GM23338 (cell line): ENCODE measurements at places on chromosomes 2 and 18. TPM values are rescaled to one million over a fixed set of nuclear protein-coding genes. Genes with fewer than 3 reads are reported as not detected.

ARHGEF4 gene
- total RNA-seq, result 11.8 and 16.6 TPM in 2 replicates

LRRTM4 gene
- 14.8 and 15.4 TPM in 2 replicates for total RNA-seq

CSRNP3 gene
- total RNA-seq, result 3.0 and 3.8 TPM in 2 replicates

FER1L5 gene
- total RNA-seq, result 0.27 and 0.76 TPM in 2 replicates

PNKD gene
- total RNA-seq, result 28.2 and 36.0 TPM in 2 replicates

GRCh38 chr2:44959855-44960254, 18.4 kb downstream of the SIX3 start:
- H3K4me1 ChIP-seq, result peaks cover 34% of the 10 kb centered on the region
- H3K27ac ChIP-seq, result no peak overlapping the region
- peaks cover 33% of the 10 kb centered on the region for H3K27me3 ChIP-seq
- H3K4me3 ChIP-seq, result no peak overlapping the region
- no peak for DNase-seq

GRCh38 chr2:238692562-238692961, 155.3 kb upstream of the TWIST2 start:
- no peak for DNase-seq
- H3K27me3 ChIP-seq, result no peaks in the 10 kb centered on the region
- no peak overlapping the region for H3K4me3 ChIP-seq
- no peaks in the 10 kb centered on the region for H3K4me1 ChIP-seq

- H3K4me1 ChIP-seq, result no peaks in the 10 kb centered on the region
- DNase-seq, result no peak
- no peak overlapping the region for H3K4me3 ChIP-seq
Observed at GRCh38 chr2:239457586-239458445, 57.0 kb upstream of the HDAC4 start.

GRCh38 chr2:71517851-71518250, 64.5 kb downstream of the DYSF start:
- no peak for DNase-seq
- H3K27me3 ChIP-seq, result no peaks in the 10 kb centered on the region
- no peaks in the 10 kb centered on the region for H3K36me3 ChIP-seq

- no peak for DNase-seq
- H3K27ac ChIP-seq, result no peak overlapping the region
- peaks cover 16% of the 10 kb centered on the region for H3K4me1 ChIP-seq
- no peaks in the 10 kb centered on the region for H3K36me3 ChIP-seq
- H3K27me3 ChIP-seq, result no peaks in the 10 kb centered on the region
Observed at GRCh38 chr2:17303054-17303453, 215.2 kb downstream of the RAD51AP2 start.

DNA sequence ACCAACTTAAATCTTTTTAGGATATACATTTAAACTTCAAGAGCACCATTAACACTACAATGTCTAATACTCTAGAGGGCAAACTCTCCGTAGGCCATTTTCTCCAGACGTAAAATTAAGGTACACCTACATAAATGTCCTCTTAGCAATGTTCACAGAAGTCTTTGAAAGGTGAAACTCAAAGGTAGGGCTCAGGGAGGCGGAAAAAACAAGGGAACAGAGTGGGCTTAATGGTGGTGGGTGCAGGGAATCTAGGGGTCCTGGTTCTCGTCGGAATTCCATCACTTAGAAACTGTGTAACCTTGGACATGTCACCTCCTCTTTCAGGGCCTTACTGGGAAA, 668 bp downstream of the NFU1 start:
- H3K4me1 ChIP-seq, result peaks cover 26% of the 10 kb centered on the region
- H3K4me3 ChIP-seq, result peak overlapping the region; percentile 62
- no peaks in the 10 kb centered on the region for H3K27me3 ChIP-seq
- H3K27ac ChIP-seq, result peak overlapping the region; percentile 86

- no peak for DNase-seq
- peaks cover 8% of the 10 kb centered on the region; the same call in 1 of the 2 replicates for H3K4me1 ChIP-seq
- H3K4me3 ChIP-seq, result no peak overlapping the region
- no peaks in the 10 kb centered on the region for H3K27me3 ChIP-seq
Observed at GRCh38 chr2:191942090-191942738, 95.3 kb upstream of the CAVIN2 start.

- H3K4me1 ChIP-seq, result peaks cover 1% of the 10 kb centered on the region
- no peak overlapping the region for H3K4me3 ChIP-seq
- no peaks in the 10 kb centered on the region for H3K36me3 ChIP-seq
- H3K27ac ChIP-seq, result no peak overlapping the region
- H3K27me3 ChIP-seq, result no peaks in the 10 kb centered on the region
Observed at GRCh38 chr2:69945441-69945840, 16.0 kb downstream of the ASPRV1 start.

- H3K36me3 ChIP-seq, result peaks cover 3% of the 10 kb centered on the region; the same call in 1 of the 2 replicates
- peak; percentile 8 for DNase-seq
- H3K27ac ChIP-seq, result no peak overlapping the region
- H3K4me1 ChIP-seq, result 0 out of 2 replicates have a peak, but pooled peaks cover 8% of the 10 kb centered on the region
- H3K27me3 ChIP-seq, result no peaks in the 10 kb centered on the region
Observed at GRCh38 chr18:9435041-9435440, 40.3 kb upstream of the RALBP1 start.

DNA sequence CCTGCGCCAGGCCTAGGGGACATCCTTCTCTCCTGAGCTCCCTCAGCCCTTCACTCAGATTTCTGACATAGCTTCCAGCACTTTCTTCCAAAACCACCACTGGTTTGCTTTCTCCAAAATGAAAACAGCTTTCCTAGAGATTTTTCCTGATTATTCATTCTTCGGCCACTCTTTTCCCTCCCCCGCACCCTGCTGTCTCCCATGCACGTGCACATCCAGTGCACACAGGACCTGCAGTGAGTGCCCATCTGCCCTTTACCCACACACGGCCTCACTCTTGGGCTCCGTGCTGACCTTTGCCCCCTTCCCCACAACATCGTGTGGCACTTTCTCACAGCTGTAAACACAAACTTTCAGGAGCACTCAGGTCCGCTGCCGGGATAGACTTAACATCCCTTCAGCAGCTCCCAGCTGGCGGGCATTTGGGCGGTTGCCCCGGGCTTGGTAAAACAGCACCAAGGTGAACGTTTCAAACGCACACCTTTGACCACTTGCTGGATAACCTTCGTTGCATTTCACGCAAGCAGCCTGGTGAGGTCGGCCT, 25.8 kb downstream of the KIF1A start:
- no peak overlapping the region for H3K4me3 ChIP-seq
- DNase-seq, result no peak
- no peaks in the 10 kb centered on the region for H3K4me1 ChIP-seq
- H3K27ac ChIP-seq, result no peak overlapping the region
- peaks cover 9% of the 10 kb centered on the region; the same call in 1 of the 2 replicates for H3K36me3 ChIP-seq
